ENCODE measurements at places on chromosomes 12 and 14. TPM values are rescaled to one million over a fixed set of nuclear protein-coding genes. Genes with fewer than 3 reads are reported as not detected.

GRCh38 chr12:53603804-53604203 is 22.4 kb downstream of the ATF7 start:
- peaks cover 21% of the 10 kb centered on the region for H3K4me1 ChIP-seq
- no peak for DNase-seq

DNA sequence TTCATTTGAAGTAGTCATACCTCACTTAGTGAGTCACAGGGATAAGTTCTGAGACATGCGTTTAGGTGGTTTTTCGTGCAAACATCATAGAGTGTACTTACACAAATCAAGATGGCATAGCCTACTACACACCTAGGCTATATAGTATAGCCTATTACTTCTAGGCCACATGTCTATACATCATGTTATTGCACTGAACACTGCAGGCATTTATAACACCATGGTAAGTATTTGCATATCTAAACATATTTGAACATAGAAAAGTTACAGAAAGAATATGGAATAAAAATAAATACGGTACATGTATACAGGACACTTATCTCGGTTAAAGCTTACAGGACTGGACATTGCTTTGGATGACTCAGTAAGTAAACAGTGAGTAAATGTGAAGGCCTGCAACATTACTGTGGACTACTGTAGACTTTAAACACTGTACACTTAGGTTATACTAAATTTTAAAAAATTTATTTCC is 670.6 kb downstream of the SLC16A7 start:
- H3K36me3 ChIP-seq, result no peaks in the 10 kb centered on the region
- H3K27me3 ChIP-seq, result no peaks in the 10 kb centered on the region
- H3K4me3 ChIP-seq, result no peak overlapping the region
- DNase-seq, result peak; percentile 57
- H3K27ac ChIP-seq, result no peak overlapping the region

GRCh38 chr14:37526994-37527393 is 68.1 kb downstream of the FOXA1 start:
- H3K27me3 ChIP-seq, result no peaks in the 10 kb centered on the region
- no peak for DNase-seq
- H3K4me1 ChIP-seq, result no peaks in the 10 kb centered on the region
- no peak overlapping the region for H3K27ac ChIP-seq

DNA sequence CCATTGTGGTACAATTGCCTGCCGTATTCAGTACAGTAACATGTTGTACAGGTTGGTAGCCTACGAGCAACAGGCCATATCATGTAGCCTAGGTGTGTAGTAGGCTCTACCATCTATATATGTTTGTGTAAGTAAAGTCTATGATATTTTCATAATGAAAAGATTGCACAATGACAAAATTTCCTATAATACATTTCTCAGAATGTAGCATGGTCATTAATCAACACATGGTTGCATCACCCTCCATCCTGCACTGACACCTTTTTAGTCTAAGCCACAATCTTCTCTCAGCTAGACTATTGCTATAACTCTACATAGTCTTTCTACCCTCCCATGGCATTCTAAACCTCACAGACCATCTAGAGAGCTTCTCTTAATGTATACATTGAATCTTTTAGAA is 158.5 kb upstream of the HMGA2 start:
- DNase-seq, result no peak
- peaks cover 45% of the 10 kb centered on the region for H3K4me1 ChIP-seq
- H3K27ac ChIP-seq, result peak overlapping the region; percentile 93
- no peaks in the 10 kb centered on the region for H3K27me3 ChIP-seq

- H3K4me1 ChIP-seq, result no peaks in the 10 kb centered on the region
- DNase-seq, result peak; percentile 11
- H3K36me3 ChIP-seq, result no peaks in the 10 kb centered on the region
- H3K4me3 ChIP-seq, result no peak overlapping the region
These were observed 8.3 kb upstream of the GPR162 start for GRCh38 chr12:6813363-6813762.

- H3K36me3 ChIP-seq, result no peaks in the 10 kb centered on the region
- H3K27me3 ChIP-seq, result no peaks in the 10 kb centered on the region
- no peak overlapping the region for H3K4me3 ChIP-seq
- peak; percentile 46 for DNase-seq
- no peak overlapping the region for H3K27ac ChIP-seq
- no peaks in the 10 kb centered on the region for H3K4me1 ChIP-seq
These were observed 172.3 kb upstream of the NOS1 start for GRCh38 chr12:117533687-117534086.

- no peaks in the 10 kb centered on the region for H3K4me1 ChIP-seq
- H3K36me3 ChIP-seq, result no peaks in the 10 kb centered on the region
- no peaks in the 10 kb centered on the region for H3K27me3 ChIP-seq
- H3K27ac ChIP-seq, result no peak overlapping the region
- DNase-seq, result no peak
These were observed 278.2 kb upstream of the RTL1 start for GRCh38 chr14:101181446-101182313.

- no peak for DNase-seq
- no peaks in the 10 kb centered on the region for H3K36me3 ChIP-seq
- H3K27ac ChIP-seq, result no peak overlapping the region
These were observed 96.6 kb downstream of the SUDS3 start for GRCh38 chr12:118472940-118473339.

GRCh38 chr14:95529216-95529615 is 5.6 kb upstream of the GLRX5 start:
- H3K4me3 ChIP-seq, result no peak overlapping the region
- peaks cover 68% of the 10 kb centered on the region for H3K4me1 ChIP-seq
- H3K36me3 ChIP-seq, result no peaks in the 10 kb centered on the region
- H3K27ac ChIP-seq, result no peak overlapping the region

GRCh38 chr12:14148489-14149270 is 167.3 kb upstream of the GRIN2B start:
- DNase-seq, result no peak
- no peaks in the 10 kb centered on the region for H3K36me3 ChIP-seq
- H3K27me3 ChIP-seq, result no peaks in the 10 kb centered on the region
- H3K4me1 ChIP-seq, result no peaks in the 10 kb centered on the region
- no peak overlapping the region for H3K27ac ChIP-seq
- no peak overlapping the region for H3K4me3 ChIP-seq

GRCh38 chr14:42470427-42470719 is 863.7 kb downstream of the LRFN5 start:
- H3K27ac ChIP-seq, result no peak overlapping the region
- H3K4me3 ChIP-seq, result no peak overlapping the region
- no peaks in the 10 kb centered on the region for H3K4me1 ChIP-seq
- no peaks in the 10 kb centered on the region for H3K36me3 ChIP-seq
- DNase-seq, result no peak
- H3K27me3 ChIP-seq, result no peaks in the 10 kb centered on the region

DNA sequence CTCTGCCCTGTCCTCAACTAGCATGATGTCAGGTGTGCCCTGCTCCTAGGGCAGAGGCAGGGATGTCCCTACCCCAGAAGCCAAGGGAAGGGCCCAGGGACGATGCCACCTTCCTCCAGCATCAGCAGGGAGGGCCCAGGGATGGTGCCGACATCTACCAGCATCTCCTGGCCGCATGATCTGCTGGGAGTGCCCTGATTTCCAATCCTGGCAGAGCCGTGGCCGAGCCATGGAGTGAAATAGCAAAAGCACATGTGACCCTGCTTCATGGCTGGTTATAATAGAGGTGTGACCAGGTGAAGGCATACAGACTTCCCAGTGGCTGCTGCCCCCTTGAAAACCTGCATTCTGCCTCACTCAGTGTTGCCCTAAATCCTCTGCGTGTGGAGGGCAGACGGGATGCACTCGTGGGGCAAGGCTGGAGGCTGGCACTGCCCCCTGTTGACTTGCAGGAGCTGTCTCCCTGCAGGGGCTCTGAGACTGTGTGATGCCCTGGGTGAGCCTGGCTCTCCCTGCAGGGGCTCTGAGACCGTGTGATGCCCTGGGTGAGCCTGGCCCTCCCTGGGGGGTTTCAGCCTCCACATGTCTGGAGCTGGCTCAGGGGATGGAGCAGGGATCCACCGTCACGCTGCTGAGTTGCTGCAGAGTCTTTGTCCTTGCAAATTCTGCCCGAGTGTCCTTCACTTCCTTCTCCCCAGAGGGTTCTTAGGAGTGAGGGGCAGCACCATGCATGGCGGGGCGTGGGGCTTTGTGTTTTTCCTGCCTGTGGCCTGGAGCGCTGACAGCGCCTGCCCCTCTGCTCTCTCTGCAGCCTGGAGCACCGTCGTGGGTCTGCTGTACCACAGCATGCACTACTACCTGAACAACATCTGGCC is 51.7 kb downstream of the ADGRD1 start:
- H3K4me1 ChIP-seq, result no peaks in the 10 kb centered on the region
- peak; percentile 67 for DNase-seq
- H3K36me3 ChIP-seq, result no peaks in the 10 kb centered on the region
- no peak overlapping the region for H3K4me3 ChIP-seq

DNA sequence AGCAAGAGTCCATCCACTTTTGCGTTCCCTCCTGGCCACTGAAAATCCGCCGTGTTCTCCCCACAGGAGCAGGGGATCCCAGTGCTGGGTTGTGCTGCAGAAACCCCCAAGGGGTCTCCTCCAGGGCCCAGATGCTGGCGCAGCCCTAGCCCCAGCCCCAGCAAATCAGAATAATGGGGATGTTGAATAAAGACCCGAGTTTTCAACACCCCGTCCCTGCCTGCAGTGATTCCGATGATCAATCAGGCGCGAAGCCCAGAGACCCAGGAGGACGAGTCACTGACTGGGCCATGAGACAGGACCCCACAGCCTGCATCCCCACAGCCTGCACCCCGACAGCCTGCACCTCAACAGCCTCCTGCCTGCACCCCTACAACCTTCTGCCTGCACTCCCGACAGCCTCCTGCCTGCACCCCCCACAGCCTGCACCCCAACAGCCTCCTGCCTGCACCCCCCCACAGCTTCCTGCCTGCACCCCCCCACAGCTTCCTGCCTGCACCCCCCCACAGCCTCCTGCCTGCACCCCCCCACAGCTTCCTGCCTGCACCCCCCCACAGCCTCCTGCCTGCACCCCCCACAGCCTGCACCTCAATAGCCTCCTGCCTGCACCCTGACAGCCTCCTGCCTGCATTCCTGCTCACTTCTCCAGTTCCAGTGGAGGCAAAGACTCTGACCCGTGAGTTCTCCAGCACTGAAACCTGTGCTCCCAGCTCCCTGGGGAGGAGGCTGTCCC is 37.2 kb downstream of the TNFAIP2 start:
- DNase-seq, result no peak
- no peaks in the 10 kb centered on the region for H3K4me1 ChIP-seq
- H3K27me3 ChIP-seq, result peaks cover 25% of the 10 kb centered on the region
- no peak overlapping the region for H3K4me3 ChIP-seq

DNA sequence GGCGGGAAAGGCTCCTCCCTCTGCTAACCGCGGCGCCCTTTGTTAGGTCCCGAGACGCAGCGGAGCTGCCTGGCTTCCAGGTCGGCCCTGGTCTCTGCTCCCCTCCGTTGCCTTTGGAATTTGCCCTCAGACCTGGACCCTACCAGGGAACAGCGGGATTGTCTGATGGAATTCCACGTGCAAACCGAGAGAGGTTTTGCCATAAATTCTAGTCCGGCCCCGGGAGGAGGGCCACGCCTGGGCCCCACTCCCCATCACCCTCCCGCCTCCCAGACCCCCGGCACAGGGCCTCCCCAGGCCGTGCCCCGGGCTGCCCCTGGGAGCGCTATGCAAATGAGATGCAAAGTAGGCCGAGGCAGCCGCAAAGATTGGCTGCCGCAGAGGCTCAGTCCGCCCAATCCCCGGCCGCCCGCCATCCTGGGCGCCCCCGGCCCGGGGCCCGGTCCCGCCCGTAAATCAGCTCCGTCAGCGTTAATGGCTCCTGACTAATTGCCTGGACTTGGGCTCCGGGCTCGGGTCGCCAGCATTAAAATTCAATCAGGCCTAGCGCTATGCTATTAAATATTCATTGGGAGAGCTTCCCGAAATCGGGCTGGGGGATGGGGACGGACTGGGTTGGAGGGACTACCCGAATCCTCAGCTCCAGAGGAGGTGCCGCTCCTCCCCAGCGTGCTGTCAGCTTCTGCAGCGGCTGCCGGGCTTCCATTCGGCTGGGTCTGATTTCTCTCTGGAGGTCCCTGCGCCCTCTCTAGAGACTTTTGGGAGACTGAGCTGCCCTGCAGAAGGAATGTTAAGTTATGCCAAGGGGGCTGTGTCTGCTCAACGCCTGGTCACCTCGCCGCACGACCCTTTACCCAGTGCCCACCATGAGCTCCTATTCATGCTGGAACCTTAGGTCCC is 15.7 kb upstream of the FIGNL2 start:
- peaks cover 17% of the 10 kb centered on the region for H3K27me3 ChIP-seq
- peak; percentile 93 for DNase-seq
- peak overlapping the region; percentile 69 for H3K4me3 ChIP-seq
- H3K27ac ChIP-seq, result no peak overlapping the region
- H3K4me1 ChIP-seq, result peaks cover 12% of the 10 kb centered on the region
- no peaks in the 10 kb centered on the region for H3K36me3 ChIP-seq

NUP107 gene
- total RNA-seq, result 43.8 TPM

ADCY6 gene
- total RNA-seq, result 33.0 TPM

RTL1 gene
- not detected for total RNA-seq

DHH gene
- total RNA-seq, result not detected

KRT83 gene
- total RNA-seq, result not detected

PA2G4 gene
- 99.0 TPM for total RNA-seq

ATXN7L3B gene
- total RNA-seq, result 23.6 TPM

TMEM52B gene
- total RNA-seq, result not detected

SLC25A21 gene
- 0.29 TPM for total RNA-seq

Data from osteoblast (primary cell).